ENCODE measurements at places on chromosomes 2 and 18. TPM values are rescaled to one million over a fixed set of nuclear protein-coding genes. Genes with fewer than 3 reads are reported as not detected.

- ATAC-seq, result no peak
Measured at GRCh38 chr2:69601179-69601612, 42.3 kb downstream of the AAK1 start.

- ATAC-seq, result peak; percentile 79
Measured at GRCh38 chr2:203814661-203815540, 52.7 kb upstream of the CTLA4 start.

CHRNG gene
- not detected for total RNA-seq

CNNM4 gene
- 6.0 TPM for total RNA-seq

GRCh38 chr2:177516824-177517544 lies 124.4 kb downstream of the AGPS start:
- ATAC-seq, result no peak

PFN4 gene
- total RNA-seq, result not detected

RETSAT gene
- total RNA-seq, result 29.5 TPM

GRCh38 chr2:10688921-10689807 lies 611 bp downstream of the NOL10 start:
- ATAC-seq, result peak; percentile 47

DNA sequence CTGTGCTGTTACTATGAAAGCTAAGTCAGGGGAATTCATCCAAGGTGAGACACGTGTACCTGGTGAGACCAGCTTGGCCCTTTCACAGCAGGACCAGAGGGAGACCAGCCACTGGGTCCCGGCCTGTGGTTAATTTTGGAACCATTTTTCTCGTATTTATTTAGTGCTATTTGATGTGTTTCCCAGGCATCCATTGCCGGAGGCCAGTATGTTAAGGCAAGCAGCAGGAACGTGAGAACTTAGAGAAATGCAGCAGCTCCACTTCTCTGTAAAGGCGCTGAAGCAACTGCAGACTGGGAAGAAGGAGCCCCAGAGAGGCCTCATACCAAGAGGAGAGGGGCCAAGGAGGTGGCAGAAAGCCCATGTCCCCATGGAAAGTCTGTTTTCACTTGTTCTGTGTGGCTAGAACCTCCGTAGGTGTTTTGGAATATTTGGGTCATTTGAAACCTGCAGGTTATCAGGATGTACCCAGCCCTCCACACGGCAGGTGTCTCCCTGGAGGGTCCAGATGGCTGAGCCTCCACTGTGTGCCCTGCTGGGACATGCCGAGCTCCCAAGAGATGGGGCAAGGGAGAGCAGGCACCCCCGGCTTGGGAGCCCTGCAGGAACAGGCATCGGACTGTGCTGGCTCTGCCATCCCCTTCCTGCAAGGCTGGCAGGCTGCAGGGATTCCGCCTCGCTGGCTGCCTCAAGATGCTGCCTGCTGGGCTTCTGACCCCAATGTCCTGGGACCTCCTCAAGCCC lies 256.0 kb upstream of the RAB6C start:
- no peak for ATAC-seq

GRCh38 chr2:238919307-238919706 lies 71.4 kb downstream of the TWIST2 start:
- no peak for ATAC-seq

MC5R gene
- total RNA-seq, result not detected

DNA sequence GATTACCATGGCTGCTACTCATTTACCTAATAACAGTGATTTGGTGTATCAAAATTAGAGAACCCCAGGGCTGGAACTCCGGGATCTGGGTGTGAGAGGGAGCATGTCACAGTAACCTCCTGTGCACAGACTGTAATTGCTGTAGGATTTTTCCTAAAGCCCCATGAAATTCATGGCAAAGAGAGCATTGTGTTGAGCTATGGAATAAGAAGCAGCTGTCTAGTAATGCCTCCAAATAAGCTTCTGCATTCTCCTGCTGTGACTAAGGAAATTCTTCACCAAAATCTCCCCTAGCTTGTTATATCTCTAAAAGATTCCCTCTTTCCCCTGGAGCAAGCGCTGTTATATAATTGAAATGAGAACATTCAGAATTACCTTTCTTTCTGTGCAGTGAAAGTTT lies 158.1 kb upstream of the SPATS2L start:
- ATAC-seq, result no peak

- no peak for ATAC-seq
Measured at GRCh38 chr2:147224070-147224469, 620.8 kb upstream of the ACVR2A start.

REL gene
- total RNA-seq, result 8.3 TPM

Data from gastroesophageal sphincter (tissue), 4 donors.